Panc1 (cell line): ENCODE measurements at places on chromosomes 11 and 22. TPM values are rescaled to one million over a fixed set of nuclear protein-coding genes. Genes with fewer than 3 reads are reported as not detected.

The CFAP300 gene
- total RNA-seq, result 6.4 TPM

- H3K36me3 ChIP-seq, result no peaks in the 10 kb centered on the region
- H3K27ac ChIP-seq, result peak overlapping the region; percentile 62; the same call in 1 of the 2 replicates
- no peaks in the 10 kb centered on the region for H3K27me3 ChIP-seq
- peaks cover 7% of the 10 kb centered on the region; the same call in 1 of the 2 replicates for H3K4me1 ChIP-seq
Observed at GRCh38 chr11:81004576-81004975, 1563.7 kb upstream of the TENM4 start.

GRCh38 chr11:110951950-110952503 lies 239.8 kb upstream of the ARHGAP20 start:
- no peaks in the 10 kb centered on the region for H3K27me3 ChIP-seq

GRCh38 chr11:70192666-70193410 lies 10.3 kb upstream of the FADD start:
- H3K4me3 ChIP-seq, result no peak overlapping the region
- no peaks in the 10 kb centered on the region for H3K27me3 ChIP-seq
- H3K27ac ChIP-seq, result no peak overlapping the region
- no peaks in the 10 kb centered on the region for H3K36me3 ChIP-seq
- DNase-seq, result no peak
- no peaks in the 10 kb centered on the region for H3K4me1 ChIP-seq

The SLC29A2 gene
- 28.3 TPM for total RNA-seq
